Left ventricle myocardium inferior (tissue), 1 donor: ENCODE measurements at places on chromosomes 4 and X. TPM values are rescaled to one million over a fixed set of nuclear protein-coding genes. Genes with fewer than 3 reads are reported as not detected.

Gene NKX1-1
- total RNA-seq: not detected

Gene PNMA3
- 1.8 TPM for total RNA-seq

Gene UCHL1
- 35.2 TPM for total RNA-seq

Gene MAGEC1
- not detected for total RNA-seq

Gene NAAA
- total RNA-seq: 12.9 TPM

Gene TMEM156
- not detected for total RNA-seq

Gene GPR34
- 6.2 TPM for total RNA-seq

Gene HELT
- total RNA-seq: not detected

Gene CXorf66
- total RNA-seq: not detected

Gene NOX1
- total RNA-seq: not detected

Gene FRMD7
- 0.14 TPM for total RNA-seq

Gene CMC4
- 28.1 TPM for total RNA-seq

Gene OTC
- total RNA-seq: 0.58 TPM

Gene PDZD4
- total RNA-seq: 4.5 TPM

Gene RAB41
- not detected for total RNA-seq

Gene IBSP
- not detected for total RNA-seq

Gene ETDA
- not detected for total RNA-seq

Gene FAM149A
- total RNA-seq: 12.2 TPM

Gene SLC49A3
- total RNA-seq: 12.0 TPM

Gene PRRG1
- total RNA-seq: 12.9 TPM

Gene INTU
- 5.2 TPM for total RNA-seq

Gene TACR3
- not detected for total RNA-seq

Gene CXCL5
- not detected for total RNA-seq

Gene PFKFB1
- total RNA-seq: 0.19 TPM

Gene HAND2
- total RNA-seq: 117 TPM

Gene PRKG2
- 0.74 TPM for total RNA-seq

Gene SFRP2
- total RNA-seq: 0.14 TPM

Gene DOK7
- 46.7 TPM for total RNA-seq

Gene KLB
- not detected for total RNA-seq

Gene MTCP1
- 56.9 TPM for total RNA-seq

Gene CLDN34
- not detected for total RNA-seq

Gene NAT8L
- 0.52 TPM for total RNA-seq

Gene TCEAL7
- total RNA-seq: 2.6 TPM

Gene MAGED4B
- total RNA-seq: 1.5 TPM

Gene ZNF827
- 19.0 TPM for total RNA-seq
